Parietal lobe (tissue), 2 donors: ENCODE measurements at places on chromosomes 12 and 14. TPM values are rescaled to one million over a fixed set of nuclear protein-coding genes. Genes with fewer than 3 reads are reported as not detected.

SERPINA5 gene
- not detected for total RNA-seq

SELPLG gene
- 1.6 TPM for total RNA-seq

PTHLH gene
- total RNA-seq, result not detected

WIF1 gene
- 2.2 TPM for total RNA-seq

C12orf54 gene
- total RNA-seq, result not detected

KRT72 gene
- total RNA-seq, result not detected

BMP4 gene
- not detected for total RNA-seq

ADAMTS20 gene
- 0.94 TPM for total RNA-seq

FGD4 gene
- 73.2 TPM for total RNA-seq

OR4K15 gene
- total RNA-seq, result not detected

MUCL1 gene
- not detected for total RNA-seq

PTPRO gene
- 283 TPM for total RNA-seq

DIO2 gene
- 24.4 TPM for total RNA-seq

C12orf50 gene
- 0.31 TPM for total RNA-seq

ANKS1B gene
- total RNA-seq, result 534 TPM

TROAP gene
- 2.8 TPM for total RNA-seq

MANSC4 gene
- total RNA-seq, result 0.63 TPM

CPNE8 gene
- total RNA-seq, result 9.7 TPM

KCNJ8 gene
- total RNA-seq, result 4.4 TPM

EIF2S3B gene
- total RNA-seq, result 0.94 TPM

GPR162 gene
- total RNA-seq, result 57.0 TPM

RXYLT1 gene
- 11.9 TPM for total RNA-seq

MDP1 gene
- total RNA-seq, result 25.0 TPM

MAP3K9 gene
- total RNA-seq, result 26.3 TPM

ANAPC5 gene
- total RNA-seq, result 234 TPM

CDK17 gene
- total RNA-seq, result 154 TPM

TSFM gene
- 24.1 TPM for total RNA-seq

RIMKLB gene
- 240 TPM for total RNA-seq

A2ML1 gene
- total RNA-seq, result 1.6 TPM

RASSF8 gene
- total RNA-seq, result 21.6 TPM

ISM2 gene
- total RNA-seq, result not detected

HRK gene
- 0.31 TPM for total RNA-seq

TAS2R42 gene
- total RNA-seq, result not detected

OR10P1 gene
- not detected for total RNA-seq

DPF3 gene
- total RNA-seq, result 13.1 TPM

WDHD1 gene
- 11.9 TPM for total RNA-seq

BICDL1 gene
- 66.4 TPM for total RNA-seq

INSM2 gene
- not detected for total RNA-seq

LBHD2 gene
- not detected for total RNA-seq

SLC25A47 gene
- not detected for total RNA-seq

IFNG-AS1 gene
- total RNA-seq, result 0.31 TPM

RNASE4 gene
- total RNA-seq, result 2.2 TPM

NFE2 gene
- total RNA-seq, result 0.63 TPM

MLEC gene
- 44.8 TPM for total RNA-seq

VPS33A gene
- 22.5 TPM for total RNA-seq

GZMB gene
- not detected for total RNA-seq

MSI1 gene
- 15.0 TPM for total RNA-seq

CD27 gene
- 0.63 TPM for total RNA-seq

ACADS gene
- total RNA-seq, result 5.3 TPM

TSHR gene
- total RNA-seq, result 0.63 TPM

TEDC1 gene
- total RNA-seq, result 9.1 TPM

ACOT6 gene
- not detected for total RNA-seq

OR6C4 gene
- total RNA-seq, result not detected

RPL41 gene
- total RNA-seq, result 1,201 TPM

SLC7A8 gene
- 5.0 TPM for total RNA-seq

SLC7A7 gene
- 2.8 TPM for total RNA-seq

CBLN3 gene
- total RNA-seq, result not detected

GLT1D1 gene
- total RNA-seq, result 8.1 TPM
